Amniotic stem cell (primary cell): ENCODE measurements at places on chromosomes 6 and 20.

DNA sequence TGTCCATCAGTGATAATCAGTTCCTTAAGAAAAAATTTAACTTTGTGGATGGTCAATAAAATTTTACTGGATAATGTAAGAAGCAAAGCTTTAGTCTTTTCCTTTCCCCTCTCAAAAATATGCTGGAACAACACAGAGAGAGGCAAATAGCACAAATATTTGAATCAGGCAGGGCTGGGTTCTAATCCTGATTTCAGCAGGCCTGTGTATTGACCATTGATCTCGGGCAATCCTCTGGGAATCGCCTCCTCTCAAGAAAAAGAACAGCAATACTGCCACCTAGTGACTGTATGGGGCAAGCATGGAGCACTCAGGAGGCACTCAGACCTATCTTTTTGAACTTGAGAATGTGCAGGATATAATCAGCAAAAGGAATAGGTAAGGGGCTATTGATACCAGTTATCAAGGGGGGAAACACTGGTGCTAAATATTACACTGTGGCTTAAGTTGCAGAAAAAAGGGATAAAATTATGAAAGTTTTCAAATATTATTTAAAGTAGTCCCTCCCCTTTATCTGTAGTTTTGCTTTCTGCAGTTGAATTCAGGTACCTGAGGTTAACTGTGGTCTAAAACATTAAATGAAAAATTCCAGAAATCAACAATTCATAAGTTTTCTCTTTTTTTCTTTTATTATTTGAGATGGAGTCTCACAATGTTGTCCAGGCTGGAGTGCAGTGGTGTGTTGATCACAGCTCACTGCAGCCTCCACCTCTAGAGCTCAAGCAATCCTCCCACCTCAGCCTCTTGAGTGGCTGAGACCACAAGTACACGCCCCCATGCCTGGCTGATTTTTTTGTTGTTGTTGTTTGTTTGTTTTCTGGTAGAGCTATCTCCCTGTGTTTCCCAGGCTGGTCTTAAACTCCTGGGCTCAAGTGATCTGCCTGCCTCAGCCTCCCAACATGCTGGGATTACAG, 91.8 kb upstream of the NHSL1 start:
- peak; percentile 55 for DNase-seq

GRCh38 chr20:44765701-44766347, 20.2 kb downstream of the KCNK15 start:
- no peak for DNase-seq

DNA sequence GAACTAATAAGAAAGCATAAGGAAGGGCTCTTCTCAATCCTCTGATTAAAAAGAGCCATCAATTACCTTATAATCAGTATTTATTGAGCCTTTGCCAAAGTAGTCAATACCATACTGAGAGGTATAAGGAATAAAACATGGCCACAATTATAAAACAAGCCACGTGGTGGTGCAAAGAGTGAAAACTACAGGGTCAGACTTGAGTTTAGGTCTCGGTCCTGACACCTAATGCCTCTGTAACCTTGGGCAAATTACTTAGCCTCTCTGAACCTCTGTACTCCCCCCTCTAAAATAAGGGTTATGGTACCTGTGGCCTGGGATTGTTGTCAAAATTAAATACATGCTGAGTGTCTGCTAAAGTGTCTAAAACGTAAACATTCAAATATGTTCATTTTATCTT, 11.8 kb downstream of the TRIM10 start:
- no peak for DNase-seq

GRCh38 chr20:5674176-5674660, 76.0 kb upstream of the SHLD1 start:
- no peak for DNase-seq

DNA sequence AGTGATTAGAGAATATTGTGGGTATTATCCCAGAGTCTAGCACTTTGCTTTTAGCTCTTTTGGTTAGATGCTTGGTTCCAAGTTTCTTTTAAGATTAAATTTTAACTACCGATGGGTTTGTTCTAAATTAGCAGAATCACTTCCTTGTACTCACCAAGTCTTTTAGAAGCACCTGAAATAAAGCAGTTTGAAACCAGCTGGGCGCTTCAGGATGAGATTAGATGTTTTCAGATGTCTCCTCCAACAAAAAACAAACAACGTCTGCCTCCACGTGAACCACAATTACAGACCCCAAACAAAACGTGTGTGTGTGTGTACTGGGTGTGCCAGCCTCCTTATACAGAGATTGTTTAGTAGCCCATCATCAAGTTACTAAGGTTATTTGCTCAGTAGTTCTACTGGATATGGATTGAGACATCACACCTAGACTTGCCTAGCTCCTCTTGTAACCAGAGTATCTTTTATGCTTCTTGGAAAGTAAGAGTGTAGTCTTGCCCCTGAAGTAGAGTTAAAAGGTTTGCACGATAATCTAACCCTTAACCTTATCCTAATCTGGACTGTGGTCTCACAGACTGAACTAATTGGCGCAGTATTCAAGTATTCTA, 2.3 kb downstream of the DSTN start:
- no peak for DNase-seq

GRCh38 chr6:144619966-144620365, 334.8 kb downstream of the UTRN start:
- DNase-seq = no peak

DNA sequence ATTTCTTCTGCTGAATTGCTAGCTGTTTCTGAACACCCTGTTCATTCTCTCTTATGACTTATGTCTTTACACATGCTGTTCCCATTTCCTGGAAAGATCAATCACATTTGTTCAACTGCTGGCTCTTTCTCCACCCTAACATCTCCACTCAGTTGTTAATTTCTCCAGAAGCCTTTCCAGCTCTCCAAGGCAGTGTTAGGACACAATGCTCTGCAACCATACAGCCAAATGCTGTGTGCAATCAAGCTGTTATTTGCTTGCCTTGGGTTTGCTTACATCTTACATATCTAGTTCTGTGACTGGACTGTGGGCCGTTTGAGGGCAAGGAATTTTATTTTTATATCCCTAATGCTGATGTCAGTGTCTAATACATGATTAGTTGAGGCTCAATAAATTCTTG, 24.2 kb upstream of the CITED2 start:
- no peak for DNase-seq

GRCh38 chr20:5400164-5400762, 83.5 kb upstream of the PROKR2 start:
- DNase-seq = no peak

GRCh38 chr6:47714802-47715201, 16.4 kb downstream of the ADGRF4 start:
- no peak for DNase-seq
